Neural crest cell (in vitro differentiated cells): ENCODE measurements at places on chromosomes 2 and 18. TPM values are rescaled to one million over a fixed set of nuclear protein-coding genes. Genes with fewer than 3 reads are reported as not detected.

The STEAP3 gene
- total RNA-seq, result 0.73 and 0.77 TPM in 2 replicates

DNA sequence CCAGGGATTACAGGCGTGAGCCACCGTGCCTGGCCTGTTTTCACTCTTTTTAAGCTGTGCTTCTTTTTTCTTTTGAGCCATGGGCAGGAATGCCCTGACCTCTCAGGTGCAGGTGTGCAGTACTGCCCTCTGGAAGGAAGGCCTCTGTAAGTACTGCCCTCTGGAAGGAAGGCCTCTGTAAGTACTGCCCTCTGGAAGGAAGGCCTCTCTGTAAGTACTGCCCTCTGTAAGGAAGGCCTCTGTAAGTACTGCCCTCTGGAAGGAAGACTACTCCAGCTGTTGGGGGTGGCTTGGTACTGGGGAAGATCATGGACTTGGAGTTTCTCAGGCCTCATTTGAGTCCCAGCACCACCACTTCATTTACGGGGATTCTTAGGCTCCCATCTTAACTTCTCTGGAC is 248.5 kb upstream of the ID2 start:
- DNase-seq, result no peak
- H3K27me3 ChIP-seq, result no peaks in the 10 kb centered on the region
- H3K27ac ChIP-seq, result no peak overlapping the region

GRCh38 chr2:176575237-176575744 is 306.0 kb downstream of the MTX2 start:
- H3K27ac ChIP-seq, result no peak overlapping the region
- H3K27me3 ChIP-seq, result peaks cover 32% of the 10 kb centered on the region
- no peak for DNase-seq
- H3K4me3 ChIP-seq, result no peak overlapping the region
- H3K4me1 ChIP-seq, result no peaks in the 10 kb centered on the region

DNA sequence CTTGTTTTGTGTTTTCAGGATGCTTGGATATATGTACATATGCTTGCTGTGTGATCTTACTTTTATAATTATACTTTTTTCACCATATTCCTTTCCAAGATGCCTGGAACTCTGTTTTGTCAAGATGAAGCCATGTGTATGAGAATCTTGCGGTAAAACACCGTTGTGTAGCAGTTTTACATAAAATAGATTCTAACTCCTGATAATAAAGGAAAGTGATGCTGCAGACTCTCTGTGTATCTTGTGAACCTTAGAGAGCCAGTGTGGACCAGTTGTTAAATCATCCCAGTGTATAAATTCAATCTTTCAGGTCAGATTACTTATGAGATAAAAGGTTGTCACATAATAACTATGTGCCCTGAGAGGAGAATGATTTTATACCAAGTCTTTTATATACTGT is 12.5 kb upstream of the ITGA4 start:
- H3K4me3 ChIP-seq, result no peak overlapping the region
- H3K36me3 ChIP-seq, result peaks cover 6% of the 10 kb centered on the region
- no peak for DNase-seq
- no peak overlapping the region for H3K27ac ChIP-seq

DNA sequence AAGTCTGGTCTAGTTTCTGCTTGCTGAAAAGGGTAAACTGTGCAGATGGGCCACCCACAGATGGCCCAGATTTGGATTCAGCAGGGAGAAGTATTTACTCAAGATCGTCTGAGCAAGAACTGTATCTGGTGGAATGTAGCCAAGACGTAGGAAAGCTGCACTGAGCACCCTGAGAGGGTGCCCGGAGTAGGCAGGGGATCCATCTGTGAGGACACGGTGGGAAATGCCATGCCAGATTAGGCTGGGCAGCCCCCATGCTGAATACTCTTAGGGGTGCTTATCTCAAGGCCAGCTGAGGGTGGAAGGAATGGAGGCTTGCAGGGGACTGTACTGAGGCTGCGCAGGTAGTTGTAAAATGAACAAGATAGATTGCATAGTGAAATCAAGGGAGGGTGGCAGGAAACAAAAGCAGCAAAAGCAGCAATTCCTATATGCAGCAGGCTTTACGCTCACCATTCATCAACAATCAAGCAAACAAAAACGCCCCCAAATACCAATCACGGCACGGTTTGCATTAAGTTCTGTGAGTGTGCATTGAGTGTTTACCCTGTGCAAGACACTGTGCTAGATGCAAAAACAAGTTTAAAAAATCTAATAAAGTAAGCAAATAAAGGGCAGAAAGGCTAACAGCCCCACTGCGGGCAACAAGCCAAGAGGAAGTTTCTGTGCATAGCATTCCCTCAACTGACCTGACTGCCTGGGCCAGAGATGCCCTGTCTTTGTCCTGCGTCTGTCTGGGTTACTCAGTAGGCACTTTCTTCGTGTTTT is 32.2 kb upstream of the LPIN2 start:
- no peak for DNase-seq
- H3K27ac ChIP-seq, result peak overlapping the region; percentile 93
- peaks cover 27% of the 10 kb centered on the region for H3K4me1 ChIP-seq

- peaks cover 4% of the 10 kb centered on the region for H3K36me3 ChIP-seq
- DNase-seq, result no peak
- no peaks in the 10 kb centered on the region for H3K27me3 ChIP-seq
- H3K4me3 ChIP-seq, result no peak overlapping the region
- peaks cover 7% of the 10 kb centered on the region for H3K4me1 ChIP-seq
Observed at GRCh38 chr18:22604390-22604985, 186.8 kb upstream of the CTAGE1 start.

DNA sequence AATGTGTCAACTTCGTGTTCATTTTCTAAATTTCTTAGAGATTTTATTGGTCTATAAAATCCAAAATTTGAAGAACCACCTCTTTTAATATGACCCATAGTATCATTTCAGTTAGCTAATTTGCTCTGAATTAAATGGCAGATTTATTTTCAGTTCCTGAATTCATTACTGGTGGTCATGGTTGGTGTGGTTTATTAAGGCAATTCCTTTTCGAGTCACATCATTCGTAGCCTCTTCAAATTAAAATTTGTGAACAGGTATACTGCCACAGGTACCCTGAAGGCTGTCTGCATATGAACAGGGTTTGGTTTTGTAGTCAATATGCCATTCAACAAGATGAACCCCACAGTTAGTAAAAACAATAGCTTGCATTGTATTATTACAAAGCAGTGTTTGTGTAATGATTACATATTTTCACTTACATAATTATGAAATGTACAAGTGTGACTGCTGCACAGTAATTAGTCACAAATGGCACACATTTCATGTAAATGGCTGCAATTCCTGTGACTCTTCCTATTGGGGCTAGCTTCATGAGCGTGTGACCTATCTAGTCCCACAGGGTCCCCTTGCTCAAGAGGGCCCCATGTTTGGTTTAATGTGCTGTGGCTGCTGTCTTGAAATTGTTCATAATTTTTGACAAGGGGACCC is 48.9 kb downstream of the CDC42EP3 start:
- no peak overlapping the region for H3K27ac ChIP-seq
- no peaks in the 10 kb centered on the region for H3K36me3 ChIP-seq
- no peak overlapping the region for H3K4me3 ChIP-seq

The CTIF gene
- total RNA-seq, result 46.7 and 52.6 TPM in 2 replicates

DNA sequence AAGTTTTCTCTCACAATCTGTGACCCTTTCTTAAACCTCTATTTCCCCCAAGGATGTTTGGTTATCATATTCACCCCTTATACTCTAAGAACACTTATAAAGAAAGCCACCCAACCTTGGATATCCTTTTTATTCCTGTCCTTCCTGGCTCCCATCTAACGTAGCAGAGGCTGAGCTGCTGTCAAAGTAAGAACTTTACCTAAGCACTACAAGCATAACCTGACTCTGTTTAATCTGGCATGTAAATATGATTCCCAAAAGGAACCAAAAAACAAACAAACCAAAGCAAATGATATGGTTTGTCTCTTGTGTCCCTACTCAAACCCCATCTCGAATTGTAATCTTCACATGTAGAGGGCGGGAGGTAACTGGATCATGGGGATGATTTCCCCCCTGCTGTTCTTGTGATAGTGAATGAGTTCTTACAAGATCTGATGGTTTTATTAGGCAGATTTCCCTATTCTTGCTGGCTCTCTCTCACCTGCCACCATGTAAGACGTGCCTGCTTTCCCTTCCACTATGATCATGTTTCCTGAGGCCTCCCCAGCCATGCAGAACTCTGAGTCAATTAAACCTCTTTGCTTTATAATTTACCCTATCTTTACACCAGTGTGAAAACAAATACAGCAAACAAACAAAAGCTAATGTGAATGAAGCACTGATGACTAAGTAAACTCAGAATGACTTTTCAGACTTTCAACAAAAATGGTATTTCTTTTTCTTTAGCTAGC is 72.7 kb upstream of the SPOPL start:
- no peaks in the 10 kb centered on the region for H3K27me3 ChIP-seq
- no peak for DNase-seq

GRCh38 chr2:219570924-219571310 is 422 bp downstream of the OBSL1 start:
- peaks cover 22% of the 10 kb centered on the region for H3K4me1 ChIP-seq
- no peak overlapping the region for H3K4me3 ChIP-seq
- no peak overlapping the region for H3K27ac ChIP-seq
- H3K27me3 ChIP-seq, result no peaks in the 10 kb centered on the region
- peaks cover 7% of the 10 kb centered on the region for H3K36me3 ChIP-seq

The C1QL2 gene
- 0.14 TPM in 1 of 2 replicates, not detected in the other for total RNA-seq

The CYBRD1 gene
- 10.0 and 11.8 TPM in 2 replicates for total RNA-seq

DNA sequence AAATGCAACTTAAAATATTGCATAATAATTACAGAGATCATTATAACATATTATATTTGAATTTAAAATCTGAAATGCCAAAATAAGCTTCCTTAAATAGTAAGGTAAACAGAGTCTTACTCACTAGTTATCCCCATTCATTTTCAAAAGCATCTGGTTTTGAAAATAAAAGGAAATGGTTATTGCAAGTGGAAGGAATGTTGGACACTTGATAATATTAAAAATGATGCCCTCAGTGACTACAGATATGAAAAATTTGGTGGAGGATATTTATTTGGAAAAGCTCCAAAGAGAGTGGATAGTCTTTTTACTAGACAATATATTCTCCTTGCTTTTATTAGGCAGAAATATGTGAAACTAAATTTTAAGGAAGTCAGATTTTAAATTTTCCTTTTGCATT is 39.7 kb downstream of the CDH19 start:
- no peak overlapping the region for H3K4me3 ChIP-seq
- H3K27me3 ChIP-seq, result no peaks in the 10 kb centered on the region
- H3K36me3 ChIP-seq, result no peaks in the 10 kb centered on the region
- no peak for DNase-seq
- peaks cover 4% of the 10 kb centered on the region for H3K4me1 ChIP-seq

The TSPYL6 gene
- not detected in 2 replicates for total RNA-seq

The CLEC4F gene
- total RNA-seq, result not detected in 2 replicates

- H3K4me3 ChIP-seq, result no peak overlapping the region
- DNase-seq, result no peak
- H3K27me3 ChIP-seq, result no peaks in the 10 kb centered on the region
Observed at GRCh38 chr18:53843763-53844162, 380.7 kb downstream of the MBD2 start.

The KIF3C gene
- total RNA-seq, result 50.9 and 56.2 TPM in 2 replicates

The CFAP53 gene
- 0.54 and 0.84 TPM in 2 replicates for total RNA-seq

The CD226 gene
- total RNA-seq, result 0.40 and 1.0 TPM in 2 replicates

DNA sequence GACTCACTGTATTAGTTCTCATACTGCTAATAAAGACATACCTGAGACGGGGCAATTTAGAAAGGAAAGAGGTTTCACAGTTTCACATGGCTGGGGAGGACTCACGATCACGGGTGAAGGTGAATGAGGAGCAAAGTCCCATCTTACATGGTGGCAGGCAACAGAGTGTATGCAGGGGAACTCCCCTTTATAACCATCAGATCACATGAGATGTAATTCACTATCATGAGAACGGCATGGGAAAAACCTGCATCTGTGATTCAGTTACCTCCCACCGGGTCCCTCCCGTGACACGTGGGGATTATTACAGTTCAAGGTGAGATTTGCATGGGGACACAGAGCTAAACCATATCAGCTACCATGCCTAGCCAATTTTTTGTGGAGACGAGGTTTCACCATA is 168.2 kb downstream of the NEDD4L start:
- no peak overlapping the region for H3K4me3 ChIP-seq
- no peaks in the 10 kb centered on the region for H3K27me3 ChIP-seq
- DNase-seq, result no peak
- no peaks in the 10 kb centered on the region for H3K36me3 ChIP-seq

GRCh38 chr18:52991246-52991645 is 651.2 kb downstream of the DCC start:
- H3K27me3 ChIP-seq, result no peaks in the 10 kb centered on the region
- H3K36me3 ChIP-seq, result no peaks in the 10 kb centered on the region
- no peak overlapping the region for H3K27ac ChIP-seq
- no peak for DNase-seq
- H3K4me3 ChIP-seq, result no peak overlapping the region
